Right ventricle myocardium inferior (tissue), 1 donor: ENCODE measurements at places on chromosomes 7 and 10. TPM values are rescaled to one million over a fixed set of nuclear protein-coding genes. Genes with fewer than 3 reads are reported as not detected.

The ITPRID1 gene
- total RNA-seq, result not detected

DNA sequence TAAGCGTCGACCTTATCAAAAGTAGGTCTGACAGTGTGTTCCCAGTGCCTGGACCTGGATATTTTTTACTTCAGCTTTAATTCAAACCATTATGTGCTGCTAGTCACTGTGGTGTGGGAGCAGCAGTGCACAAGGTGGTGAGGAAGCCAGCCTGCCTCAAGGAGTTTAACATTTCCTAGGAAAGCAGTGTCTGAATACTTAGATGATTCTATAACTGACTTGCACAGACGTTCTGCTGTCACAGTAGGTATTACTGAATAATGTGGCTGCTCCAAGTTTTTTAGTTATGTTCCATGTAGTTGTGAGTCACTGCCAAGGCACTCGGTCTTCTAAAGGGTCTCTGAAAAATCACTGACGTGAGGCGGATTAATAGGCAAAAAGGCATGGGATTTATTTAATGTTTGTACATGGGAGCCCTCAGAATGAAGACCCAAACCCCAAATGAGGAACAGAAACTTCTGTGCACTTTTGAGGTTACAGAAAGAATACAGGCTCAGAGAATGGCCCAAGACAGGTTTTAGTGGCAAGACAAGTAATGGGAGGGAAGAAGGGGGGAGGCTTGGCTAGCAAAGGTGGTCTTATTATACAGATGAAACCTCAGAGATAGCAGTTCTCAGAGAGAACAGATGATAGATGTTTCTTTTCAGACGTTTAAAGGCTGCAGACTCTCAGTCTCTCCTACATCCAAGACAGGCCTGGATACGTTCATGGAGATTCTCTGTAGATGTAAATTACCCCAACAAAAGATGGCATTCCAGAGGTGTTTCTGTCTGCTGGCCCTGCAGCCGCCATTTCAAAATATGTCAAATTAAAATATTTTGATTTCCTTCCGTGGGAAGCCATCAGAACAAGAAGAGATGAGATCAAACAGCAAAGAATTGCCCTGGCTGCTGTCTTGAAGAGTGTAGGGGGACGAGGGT, 209.3 kb downstream of the SDK1 start:
- no peak for DNase-seq

The CPA2 gene
- total RNA-seq, result not detected

- DNase-seq, result no peak
Observed at GRCh38 chr7:96182424-96183158, 139.3 kb downstream of the SLC25A13 start.

The TWIST1 gene
- total RNA-seq, result 1.6 TPM

GRCh38 chr10:101050208-101051069, 11.3 kb upstream of the KAZALD1 start:
- peak; percentile 87 for DNase-seq

The WNT8B gene
- total RNA-seq, result not detected

- no peak for DNase-seq
Observed at GRCh38 chr7:132771301-132771730, 195.0 kb upstream of the PLXNA4 start.

GRCh38 chr10:48981310-48981907, 41.8 kb upstream of the LRRC18 start:
- no peak for DNase-seq
